ENCODE measurements at places on chromosomes 11 and 22.

DNA sequence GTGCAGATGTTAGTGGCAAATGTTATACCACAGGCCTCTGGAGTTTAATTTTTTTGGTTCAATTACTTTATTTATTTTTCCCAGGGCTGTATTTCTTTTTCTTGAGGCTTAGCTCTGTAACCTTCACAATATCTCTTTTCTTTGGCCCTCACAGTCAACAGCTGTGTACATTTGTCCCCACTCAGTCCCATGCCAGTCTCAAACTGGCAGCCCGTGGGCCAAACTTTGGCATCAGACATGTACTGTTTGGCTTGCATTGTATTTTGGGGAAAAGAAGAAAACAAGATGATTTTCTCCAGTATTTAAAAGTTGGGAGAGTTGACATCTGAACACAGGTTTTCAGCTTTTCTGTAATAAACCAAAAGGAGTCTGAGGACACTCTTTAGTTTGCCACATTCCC, 87.1 kb downstream of the PRR5L start:
- DNase-seq = no peak

GRCh38 chr22:26837784-26838470, 180.5 kb downstream of the MIAT start:
- no peak for DNase-seq

DNA sequence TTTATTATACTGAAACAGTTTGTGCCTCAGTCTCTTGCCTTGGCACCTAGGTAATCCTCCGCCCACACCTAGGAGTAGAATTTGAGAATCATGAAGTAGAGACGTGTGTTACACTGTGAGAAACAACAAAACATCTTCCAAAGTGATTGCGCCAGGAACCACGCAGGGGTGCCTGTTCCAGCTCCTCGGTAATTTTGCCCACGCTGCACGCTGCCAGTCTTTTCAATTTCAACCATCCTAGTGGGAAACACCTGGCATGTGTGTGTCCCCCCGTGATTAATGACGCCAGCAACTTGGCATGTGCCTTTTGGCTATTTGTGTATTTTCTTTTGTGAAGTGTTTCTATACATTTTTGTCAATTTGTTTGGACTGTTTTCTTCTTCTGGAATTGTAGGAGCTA, 919.1 kb downstream of the BRD1 start:
- DNase-seq = no peak

GRCh38 chr11:12480401-12480800, 103.0 kb downstream of the PARVA start:
- DNase-seq = no peak

GRCh38 chr11:12223771-12224536, 113.6 kb downstream of the MICAL2 start:
- no peak for DNase-seq

DNA sequence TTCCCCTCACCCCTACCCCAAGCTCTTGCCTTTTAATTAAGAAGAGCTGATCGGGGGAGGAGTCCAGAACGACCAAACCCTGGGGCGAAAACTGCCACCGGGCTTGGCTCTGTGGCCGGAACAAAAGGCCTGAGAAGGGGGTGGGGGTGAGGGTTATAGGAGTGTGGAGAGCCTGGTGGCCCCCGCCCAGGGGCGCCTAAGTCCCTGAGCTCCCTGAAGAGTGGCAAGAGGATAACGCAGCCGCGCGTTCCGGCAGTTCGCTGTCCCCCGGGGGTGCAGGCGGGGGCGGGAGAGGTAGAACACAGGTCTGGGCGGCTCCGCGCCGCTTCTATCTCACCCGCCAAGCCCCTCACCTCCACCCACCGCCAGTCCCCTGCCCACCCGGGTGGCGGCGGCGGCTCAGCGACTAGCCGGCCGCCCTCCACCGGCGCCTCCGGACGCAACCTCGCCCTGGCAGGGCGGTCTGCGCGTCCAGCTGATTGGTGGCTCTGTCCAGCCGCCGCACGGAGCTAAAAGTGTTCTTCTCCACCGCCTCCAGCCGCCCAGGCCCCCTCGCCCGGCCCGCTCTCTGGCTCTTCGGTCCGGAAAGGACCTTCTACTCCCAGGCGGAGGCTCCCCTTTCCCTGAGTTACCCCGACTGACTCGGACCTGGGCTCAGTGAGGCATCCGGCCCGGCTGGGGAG, 18.7 kb upstream of the BDNF start:
- no peak for DNase-seq

DNA sequence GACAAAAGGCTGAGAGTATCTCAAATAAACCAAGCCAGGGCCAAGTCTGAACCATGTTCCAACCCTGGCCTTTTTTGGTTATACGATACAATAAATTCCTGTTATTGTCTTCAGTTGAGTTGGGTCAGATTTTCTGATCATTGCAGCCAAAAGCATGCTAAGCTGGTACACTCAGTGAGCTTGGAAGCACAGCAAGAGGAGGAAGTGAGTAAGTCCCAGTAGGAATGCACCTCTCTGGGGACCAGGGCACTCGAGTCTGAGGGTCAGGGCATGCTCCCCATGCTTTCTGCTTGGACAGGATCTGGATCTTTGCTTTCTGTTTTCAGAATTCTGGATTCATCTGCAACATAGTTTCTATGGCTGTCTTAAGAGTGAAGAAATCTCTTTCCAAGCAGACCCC, 73.1 kb downstream of the TMPRSS5 start:
- DNase-seq = no peak

- no peak for DNase-seq
Observed at GRCh38 chr11:33835143-33835878, 56.6 kb downstream of the LMO2 start.

DNA sequence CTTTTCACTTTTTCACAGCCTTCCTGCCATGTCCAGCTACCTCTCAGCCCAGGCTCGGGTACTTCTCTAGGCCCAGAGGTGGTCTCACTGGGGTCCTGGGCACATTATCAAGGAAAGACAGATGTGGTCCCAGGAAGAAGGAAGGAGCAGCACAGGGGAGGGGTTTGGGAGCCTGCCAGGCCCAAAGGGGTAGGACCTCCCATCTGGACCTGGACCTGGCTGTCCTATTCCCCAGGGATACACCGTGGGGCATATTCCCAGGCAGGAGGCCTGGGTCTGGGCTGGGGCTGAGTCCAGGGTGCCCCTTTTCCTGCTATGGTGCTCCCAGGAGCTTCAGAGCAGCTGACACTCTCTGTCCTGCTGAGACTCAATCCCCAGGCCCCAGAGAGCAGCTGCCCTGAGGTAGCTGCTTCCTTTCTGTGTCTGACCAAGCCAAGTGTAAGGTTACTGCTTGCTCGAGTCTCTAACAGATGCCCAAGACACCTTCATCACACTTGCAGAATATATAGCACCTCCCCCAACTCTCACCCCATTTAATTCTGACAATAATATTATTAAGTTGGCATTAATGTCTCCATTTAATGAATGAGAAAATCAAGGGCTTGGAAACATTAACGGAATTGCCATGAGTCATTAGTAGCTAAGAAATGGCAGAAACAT, 232.0 kb downstream of the BUD13 start:
- no peak for DNase-seq

- DNase-seq = no peak
Observed at GRCh38 chr11:102309621-102310541, 7.4 kb upstream of the BIRC3 start.

- DNase-seq = no peak
Observed at GRCh38 chr22:48235744-48236143, 1473.3 kb downstream of the TBC1D22A start.

- no peak for DNase-seq
Observed at GRCh38 chr22:40105755-40106154, 72.0 kb upstream of the TNRC6B start.

- DNase-seq = no peak
Observed at GRCh38 chr22:27475548-27475897, 326.0 kb downstream of the MN1 start.

DNA sequence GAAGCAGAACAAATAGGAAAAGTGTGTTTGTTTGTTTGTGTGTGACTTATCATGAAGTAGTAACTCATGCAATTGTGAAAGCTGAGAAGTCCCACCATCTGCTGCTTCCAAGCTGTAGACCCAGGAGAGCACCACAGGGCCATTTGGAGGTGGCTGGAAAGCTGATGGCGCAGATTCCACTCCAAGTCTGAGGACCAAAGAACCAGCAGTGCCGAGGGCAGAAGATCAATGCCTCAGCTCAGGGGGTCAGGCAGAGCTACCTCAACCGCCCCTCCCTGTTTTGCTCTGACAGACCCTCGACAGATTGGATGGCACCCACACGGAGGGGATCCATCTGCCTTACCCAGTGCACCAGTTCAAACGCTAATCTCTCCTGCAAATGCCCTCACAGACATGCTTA, 896.2 kb downstream of the BRD1 start:
- DNase-seq = no peak

GRCh38 chr11:126308271-126308671, 4.4 kb downstream of the DCPS start:
- DNase-seq = no peak

DNA sequence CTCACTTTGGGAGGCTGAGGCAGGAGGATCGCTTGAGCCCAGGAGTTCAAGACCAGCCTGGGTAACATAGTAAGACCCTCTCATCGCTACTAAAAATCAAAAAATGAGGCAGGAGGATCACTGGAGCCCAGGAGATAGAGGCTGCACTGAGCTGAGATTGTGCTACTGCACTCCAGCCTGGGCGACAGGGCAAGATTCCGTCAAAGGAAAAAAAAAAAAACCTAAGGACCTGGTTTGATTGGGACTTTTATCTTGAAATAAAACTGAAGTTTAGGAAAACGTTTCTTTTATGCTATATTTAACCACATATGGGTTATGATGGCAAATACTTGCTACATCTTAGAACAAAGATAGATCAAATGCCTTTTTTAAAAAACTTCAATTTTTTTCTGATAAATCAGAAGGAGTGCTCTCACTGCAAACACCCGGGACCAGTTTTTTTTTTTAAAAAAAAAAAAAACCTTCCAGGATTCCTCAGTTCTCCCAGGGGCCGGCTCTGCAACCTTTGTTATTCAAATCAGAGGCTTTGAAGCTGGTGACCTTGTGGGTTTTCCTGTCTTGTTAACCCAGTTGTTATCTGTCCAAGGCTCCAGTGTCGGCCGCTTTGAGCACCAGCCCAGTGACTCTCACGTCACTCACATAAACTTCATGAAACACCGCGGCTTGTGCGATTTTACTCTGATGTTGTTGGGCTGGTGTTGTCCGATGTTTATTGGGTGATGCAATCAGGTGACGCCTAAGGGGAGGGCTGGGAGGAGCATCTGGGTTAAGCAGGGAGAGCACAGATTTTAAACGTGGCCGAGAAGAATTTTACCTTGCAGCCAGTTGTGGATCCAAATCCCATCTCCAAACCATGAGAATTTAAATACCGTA, 24.7 kb upstream of the SLC22A12 start:
- no peak for DNase-seq

DNA sequence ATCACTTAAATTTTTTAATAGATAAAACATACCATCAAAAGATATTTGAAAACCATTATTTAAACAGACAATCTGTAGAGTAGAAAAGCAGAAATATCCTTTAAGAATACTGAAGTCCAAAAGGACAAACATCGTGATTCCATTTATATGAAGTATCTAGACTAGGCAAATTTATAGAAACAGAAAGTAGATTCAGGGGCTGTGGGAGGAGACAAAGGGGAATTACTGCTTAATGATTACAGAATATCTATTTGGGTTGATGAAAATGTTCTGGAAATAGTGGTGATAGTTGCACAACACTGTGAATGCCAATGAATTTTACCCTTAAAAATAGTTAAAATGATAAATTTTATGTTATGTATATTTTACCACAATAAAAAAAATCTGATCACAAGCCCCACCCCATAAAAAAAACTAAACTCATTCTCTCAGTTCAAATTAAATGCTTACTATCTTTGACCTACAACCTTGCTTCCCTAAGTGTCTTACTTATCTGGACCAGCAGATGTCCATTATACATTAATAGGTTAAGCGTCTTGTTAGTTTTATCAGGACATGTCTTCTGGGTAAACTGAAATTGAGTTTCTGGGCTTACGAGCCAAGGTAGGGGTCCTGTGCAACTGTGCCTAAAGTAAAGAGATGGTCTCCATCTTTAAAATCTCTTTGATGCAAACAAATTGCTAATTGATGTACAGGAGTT, 86.3 kb downstream of the FCHSD2 start:
- DNase-seq = no peak

DNA sequence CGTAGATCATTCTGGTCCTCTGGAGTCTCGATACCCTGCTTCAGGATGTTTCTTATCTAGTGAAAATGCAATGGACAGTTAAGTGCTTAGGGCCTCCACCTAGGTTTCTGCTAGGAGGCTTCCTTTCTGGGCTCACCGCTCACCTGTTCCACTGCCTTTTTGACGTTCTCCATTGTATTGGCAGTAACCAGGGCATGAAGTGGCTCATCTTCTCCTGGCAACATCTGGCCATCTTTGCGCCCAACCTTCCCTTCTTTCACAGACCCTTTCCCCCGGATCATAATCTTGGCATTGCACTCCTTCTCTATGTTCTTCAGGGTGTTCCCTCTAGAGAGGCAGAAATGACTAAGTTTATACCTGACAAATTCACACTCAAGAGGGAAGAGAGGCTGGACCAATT, 9.1 kb downstream of the SF1 start:
- no peak for DNase-seq

DNA sequence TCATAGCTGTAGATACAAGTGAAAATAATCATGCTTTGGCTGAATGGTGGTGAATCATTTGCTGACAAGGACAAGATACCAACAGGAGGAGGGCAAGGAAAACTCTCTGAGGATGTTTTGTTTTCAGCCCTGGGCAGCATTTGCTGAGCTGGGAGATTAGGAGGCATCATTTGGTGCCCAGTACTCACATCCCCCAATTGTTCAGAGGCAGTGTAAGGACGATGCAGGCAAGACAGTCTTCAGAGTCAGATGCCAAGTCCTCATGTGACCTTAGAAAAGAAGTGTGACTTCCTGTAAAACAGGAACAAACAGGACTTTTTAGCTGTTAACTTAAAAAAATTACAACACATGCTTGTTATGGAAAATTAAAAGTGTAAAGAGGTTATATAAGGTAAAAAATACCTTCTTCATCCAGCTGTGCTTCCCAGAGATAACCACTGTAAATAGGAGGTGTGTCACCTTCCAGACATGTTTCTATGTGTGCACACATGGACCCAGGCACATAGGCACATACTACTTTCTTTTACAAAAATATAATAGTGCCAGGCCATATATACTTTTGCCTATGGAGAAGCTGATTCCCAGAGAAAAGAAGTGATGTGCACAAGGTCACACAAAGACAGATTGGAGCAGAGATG, 18.0 kb downstream of the CNTF start:
- no peak for DNase-seq

DNA sequence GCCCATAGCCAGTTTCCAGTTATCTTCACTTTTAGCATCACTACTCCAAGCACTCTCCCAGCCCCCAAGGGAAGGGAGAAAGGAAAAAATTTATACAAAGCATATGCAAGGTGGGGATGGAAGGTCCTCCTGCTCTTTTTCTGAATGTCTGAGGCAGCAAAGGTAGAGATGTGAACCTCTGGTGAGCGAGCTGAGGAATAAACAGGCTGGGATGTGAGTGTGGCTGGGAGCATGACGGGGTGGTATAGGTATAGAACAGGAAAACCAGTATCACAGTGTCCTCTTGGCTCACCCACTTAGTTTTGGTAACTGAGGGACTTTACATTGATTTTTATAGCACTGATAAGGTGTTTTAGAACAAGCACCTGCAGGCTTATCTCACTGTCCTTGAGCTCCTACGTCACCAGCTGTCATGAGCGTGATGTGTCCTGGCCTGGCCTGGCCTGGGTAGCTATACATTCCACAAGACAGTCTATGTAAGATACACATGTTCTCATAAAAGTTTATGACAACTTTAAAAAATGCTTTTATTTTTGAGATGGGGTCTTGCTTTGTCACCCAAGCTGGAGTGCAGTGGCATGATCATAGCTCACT, 10.3 kb upstream of the POLD3 start:
- DNase-seq = no peak

- no peak for DNase-seq
Observed at GRCh38 chr11:39239553-39239952, 2219.9 kb downstream of the LRRC4C start.

All from activated CD8-positive, alpha-beta memory T cell treated with anti-CD3 and anti-CD28 coated beads for 1 hour (primary cell).